Tongue (tissue), 3 donors: ENCODE measurements at places on chromosomes 1 and 21. TPM values are rescaled to one million over a fixed set of nuclear protein-coding genes. Genes with fewer than 3 reads are reported as not detected.
A peak's percentile ranks its signal among the peaks of the same experiment; 100 is the strongest.

GRCh38 chr1:56441601-56442000 is 137.8 kb downstream of the PLPP3 start:
- DNase-seq, result no peak

DMRTA2 gene
- total RNA-seq, result not detected

DNA sequence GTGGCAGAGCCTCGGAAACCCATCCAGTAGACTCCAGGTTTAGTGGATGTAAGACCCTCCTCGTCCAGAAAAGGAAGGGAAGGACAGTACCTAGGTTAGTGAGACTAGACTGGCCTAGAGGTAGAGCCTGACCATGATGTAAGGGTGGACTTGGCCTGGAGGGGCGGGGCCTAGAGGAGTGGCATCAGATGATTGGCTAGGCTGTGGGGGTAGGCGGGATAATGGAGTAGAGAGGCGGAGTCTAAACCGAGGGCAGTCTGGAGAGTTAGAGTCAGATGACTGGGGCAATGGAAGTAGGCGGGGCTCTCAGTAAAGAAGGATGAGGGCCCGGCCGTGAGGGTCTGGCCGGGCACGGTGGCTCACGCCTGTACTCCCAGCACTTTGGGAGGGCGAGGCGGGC is 70.1 kb downstream of the EPHB2 start:
- DNase-seq, result no peak

- DNase-seq, result peak; percentile 20
Observed at GRCh38 chr1:219708919-219709543, 96.1 kb upstream of the ZC3H11B start.

CELA2A gene
- not detected for total RNA-seq

GRCh38 chr1:203722909-203723308 is 42.1 kb upstream of the LAX1 start:
- DNase-seq, result no peak

- no peak for DNase-seq
Observed at GRCh38 chr1:51342591-51343206, 12.3 kb upstream of the TTC39A start.

- no peak for DNase-seq
Observed at GRCh38 chr1:101331794-101332193, 95.0 kb downstream of the S1PR1 start.

CHI3L2 gene
- total RNA-seq, result 5.0 TPM

ZFYVE9 gene
- total RNA-seq, result 53.3 TPM

THEMIS2 gene
- total RNA-seq, result 8.0 TPM

DIP2A gene
- 36.1 TPM for total RNA-seq

DNA sequence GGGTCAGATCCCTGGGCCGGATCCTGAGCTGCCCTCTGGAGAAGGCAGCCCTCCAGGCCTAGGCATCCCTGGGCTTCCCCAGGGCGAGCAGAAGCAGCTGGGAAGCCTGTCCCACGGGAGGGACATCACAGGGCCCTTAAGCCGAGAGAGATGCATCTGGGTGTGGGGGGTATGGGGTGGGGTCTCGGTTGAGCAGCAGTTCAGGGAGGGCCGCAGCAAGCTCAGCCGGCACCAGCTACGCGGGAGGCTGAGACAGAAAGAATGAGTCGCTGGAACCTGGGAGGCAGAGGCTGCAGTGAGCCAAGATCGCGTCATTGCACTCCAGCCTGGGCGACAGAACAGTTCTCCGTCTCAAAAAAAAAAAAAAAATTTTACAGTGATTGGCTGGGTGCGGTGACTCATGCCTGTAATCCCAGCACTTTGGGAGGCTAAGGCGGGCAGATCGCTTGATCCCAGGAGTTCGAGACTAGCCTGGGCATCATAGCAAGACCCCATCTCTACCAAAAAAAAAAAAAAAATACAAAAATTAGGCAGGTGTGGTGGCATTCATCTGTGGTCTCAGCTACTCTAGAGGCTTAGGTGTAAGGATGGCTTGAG is 37.7 kb downstream of the RRP1 start:
- DNase-seq, result peak; percentile 43

GRCh38 chr1:85611425-85611824 is 30.9 kb downstream of the CCN1 start:
- DNase-seq, result peak; percentile 79

DNA sequence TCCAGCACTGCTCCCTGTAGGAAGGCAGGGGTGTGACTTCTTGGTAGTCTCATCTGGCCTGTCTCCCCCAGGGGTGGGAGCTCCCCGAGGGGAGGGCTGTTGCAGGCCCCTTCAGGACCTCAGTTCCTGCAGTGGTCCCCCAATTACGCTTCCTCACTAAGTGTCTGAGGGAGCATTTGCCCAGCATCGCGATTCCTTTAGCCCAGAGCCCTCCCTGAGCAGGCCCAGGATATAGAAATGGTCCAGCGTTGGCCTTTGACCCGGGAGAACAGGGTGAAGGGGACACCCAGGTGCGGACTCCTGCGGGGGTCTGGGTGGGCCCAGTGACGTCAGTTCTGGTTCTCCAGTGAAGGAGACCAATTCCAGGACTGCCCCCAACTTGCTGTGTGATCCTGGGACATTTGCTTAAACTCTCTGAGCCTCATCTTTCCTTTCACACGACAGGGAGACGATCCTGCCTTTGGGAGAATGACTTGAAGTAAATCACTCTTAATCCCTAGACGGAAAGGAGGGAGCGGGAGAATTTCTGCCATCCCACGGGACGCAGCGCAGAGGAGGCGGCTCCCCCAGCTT is 32.6 kb upstream of the BTG2 start:
- DNase-seq, result no peak

DNA sequence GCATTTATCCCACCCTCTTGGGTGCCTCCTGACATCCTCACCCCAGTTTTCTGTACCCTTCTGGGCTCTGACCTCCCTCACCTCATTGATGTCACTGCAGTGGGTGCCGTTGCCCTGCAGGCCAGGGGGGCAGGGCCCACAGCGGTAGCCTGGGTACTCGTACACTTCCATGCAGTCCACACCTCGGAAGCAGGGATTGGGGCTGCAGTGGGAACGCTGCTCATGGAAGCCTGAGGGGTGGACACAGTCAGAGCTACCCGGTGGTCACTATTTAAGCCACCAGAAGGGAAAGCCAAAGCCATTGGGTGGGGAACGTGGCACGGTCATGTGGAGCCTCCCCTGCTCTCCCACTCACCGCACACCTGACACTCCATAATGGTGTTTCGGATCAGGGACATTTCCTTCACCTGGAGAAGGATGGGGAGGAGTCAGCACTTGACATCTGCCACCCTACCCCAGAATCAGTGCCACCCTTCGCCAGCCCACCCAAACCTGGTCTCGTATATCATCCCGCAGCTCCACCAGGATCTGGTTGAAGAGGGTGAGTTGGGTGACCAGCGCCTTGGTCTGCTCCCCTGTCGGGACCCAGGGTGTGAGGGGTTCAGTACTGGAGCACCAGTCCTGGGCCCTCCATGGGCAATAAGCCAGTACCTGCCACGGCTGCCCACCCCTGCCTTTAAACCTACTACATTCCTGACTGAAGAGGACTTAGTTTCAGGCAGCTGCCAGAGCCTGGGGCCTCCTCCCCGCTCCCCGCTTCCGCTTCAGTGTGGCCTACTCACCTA is 4.8 kb downstream of the THBS3 start:
- no peak for DNase-seq

- no peak for DNase-seq
Observed at GRCh38 chr1:183804387-183804786, 533 bp upstream of the RGL1 start.

DNA sequence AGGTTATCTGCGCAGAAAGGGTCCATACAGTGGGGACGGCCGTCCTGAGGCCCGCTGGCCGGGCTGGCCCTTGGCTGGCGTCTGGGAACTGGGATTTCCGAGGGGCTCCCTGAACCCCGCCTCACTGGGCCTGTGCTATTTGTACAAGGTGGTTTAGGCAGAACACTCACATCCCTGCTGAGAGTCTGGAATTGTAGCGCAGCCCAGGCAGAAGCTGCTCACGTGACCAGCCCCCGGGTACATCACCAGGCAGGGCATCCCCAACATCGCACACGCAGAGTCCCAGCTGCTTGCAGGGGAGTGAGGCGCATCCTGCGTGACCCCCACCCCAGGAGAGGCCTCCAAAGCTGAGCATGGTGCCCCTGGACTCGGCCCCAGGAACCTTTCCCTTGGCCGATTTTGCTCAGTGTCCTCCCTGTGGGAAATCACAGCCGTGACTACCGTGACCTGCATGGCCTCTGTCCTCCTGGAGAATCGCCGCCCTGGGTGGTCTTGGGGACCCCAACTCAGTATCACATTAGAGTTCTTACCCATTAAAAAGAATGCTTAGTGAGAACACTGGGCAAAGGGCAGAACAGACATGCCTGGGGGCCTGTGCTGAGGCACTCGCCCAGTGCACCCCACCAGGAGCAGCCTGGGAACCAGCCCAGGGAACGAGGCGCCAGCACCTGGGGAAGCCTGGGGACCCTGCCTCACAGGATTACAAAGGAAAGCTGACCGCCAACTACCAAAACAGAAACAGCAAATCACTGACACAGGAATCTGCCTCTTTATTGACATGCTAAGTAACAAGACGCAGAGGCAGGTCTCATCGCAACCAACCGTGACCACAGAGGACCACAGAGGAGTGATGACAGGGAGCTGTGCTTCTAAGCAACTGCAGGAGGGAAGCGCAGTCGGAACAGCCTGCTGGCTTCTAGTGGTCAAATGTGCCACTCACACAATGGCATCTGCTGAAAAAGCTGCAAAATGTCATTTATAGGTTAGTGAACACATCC is 33.5 kb downstream of the UBE2G2 start:
- no peak for DNase-seq

C1orf94 gene
- not detected for total RNA-seq

GRCh38 chr1:197521118-197521739 is 253.2 kb downstream of the CRB1 start:
- DNase-seq, result peak; percentile 44
